ENCODE measurements at places on chromosomes 2 and 18.

- DNase-seq = no peak
Measured at GRCh38 chr2:40431600-40431955, 20.3 kb downstream of the SLC8A1 start.

- no peak for DNase-seq
Measured at GRCh38 chr2:58215429-58215828, 25.7 kb downstream of the FANCL start.

DNA sequence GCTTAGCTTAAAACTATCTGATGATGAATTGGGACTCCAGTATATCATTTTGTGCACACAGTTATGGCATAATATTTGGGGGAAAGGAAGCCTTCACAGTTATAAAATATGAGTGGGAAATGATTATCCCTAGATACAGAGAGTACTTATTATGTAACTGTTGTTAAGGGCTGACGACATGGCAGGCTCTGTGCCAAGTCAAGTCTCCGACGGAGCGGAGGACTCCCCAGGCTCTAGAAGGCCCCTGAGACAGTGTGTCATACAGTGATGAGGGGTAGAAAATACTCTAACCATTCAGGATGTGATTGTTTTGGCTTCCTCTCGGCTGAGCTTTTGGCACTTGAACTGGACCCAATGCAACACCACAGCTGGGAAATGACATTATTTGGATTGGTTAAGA, 211.8 kb downstream of the SLC8A1 start:
- peak; percentile 97 for DNase-seq

DNA sequence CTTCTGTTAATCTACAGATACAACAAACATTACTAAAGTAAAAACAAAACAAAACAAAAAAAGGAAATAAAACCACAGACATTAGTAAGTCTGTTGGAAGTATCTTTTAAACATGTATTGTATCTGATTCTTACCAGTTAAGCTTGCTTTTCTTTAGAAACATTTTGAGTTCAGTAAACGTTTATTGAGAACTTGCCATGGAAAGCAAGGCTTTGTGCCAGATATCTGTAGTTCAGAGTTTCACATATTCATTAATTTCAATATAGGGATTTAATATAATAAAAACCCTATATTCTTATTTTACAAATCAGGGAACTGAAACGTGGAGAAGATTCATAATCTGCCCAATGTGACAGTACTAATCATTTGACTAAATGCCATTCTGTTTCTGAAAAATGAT, 1101.0 kb upstream of the GYPC start:
- DNase-seq = no peak

- DNase-seq = no peak
Measured at GRCh38 chr2:235264512-235264911, 229.3 kb upstream of the AGAP1 start.

- no peak for DNase-seq
Measured at GRCh38 chr2:78978340-78978739, 47.2 kb upstream of the REG3G start.
